ENCODE measurements at places on chromosomes 6 and 20.

GRCh38 chr6:81748994-81749393 lies 3.5 kb downstream of the TENT5A start:
- no peak for DNase-seq

DNA sequence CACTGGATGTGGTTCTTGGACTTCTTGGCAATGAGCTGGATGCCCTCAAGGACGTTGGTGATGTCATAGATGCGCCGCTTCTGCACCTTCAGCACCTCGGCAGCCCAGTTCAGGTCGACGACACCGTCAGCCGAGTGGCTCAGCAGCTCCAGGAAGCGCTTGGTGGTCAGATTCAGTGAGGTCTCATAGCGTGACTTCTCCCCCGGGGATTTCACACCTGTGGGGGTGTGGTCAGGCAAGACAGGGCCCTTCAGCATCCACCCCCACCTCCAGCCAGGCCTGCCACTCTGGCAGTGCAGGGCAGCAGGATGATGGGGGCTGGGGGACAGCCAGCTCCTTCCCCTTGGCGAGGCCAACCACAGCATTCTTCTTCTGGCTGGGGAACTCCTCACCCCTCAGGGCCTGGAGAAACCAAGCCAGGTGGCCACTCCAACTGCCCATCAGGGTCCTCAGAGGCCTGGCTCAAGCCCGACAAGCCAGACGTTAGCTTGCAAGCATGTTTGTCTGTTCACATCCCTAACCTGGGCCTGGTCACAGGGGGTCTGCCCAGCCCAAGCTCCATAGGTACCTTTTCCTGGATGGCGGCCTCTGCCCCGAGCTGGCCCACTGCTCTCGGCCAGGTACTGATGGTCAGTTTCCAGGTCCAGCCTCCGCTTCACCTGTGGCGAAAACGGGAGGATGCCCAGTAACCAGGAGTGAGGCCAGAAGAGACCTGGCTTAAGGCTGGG lies 5.7 kb upstream of the NECAB3 start:
- DNase-seq = no peak

GRCh38 chr6:21902628-21903169 lies 309.1 kb downstream of the SOX4 start:
- no peak for DNase-seq

DNA sequence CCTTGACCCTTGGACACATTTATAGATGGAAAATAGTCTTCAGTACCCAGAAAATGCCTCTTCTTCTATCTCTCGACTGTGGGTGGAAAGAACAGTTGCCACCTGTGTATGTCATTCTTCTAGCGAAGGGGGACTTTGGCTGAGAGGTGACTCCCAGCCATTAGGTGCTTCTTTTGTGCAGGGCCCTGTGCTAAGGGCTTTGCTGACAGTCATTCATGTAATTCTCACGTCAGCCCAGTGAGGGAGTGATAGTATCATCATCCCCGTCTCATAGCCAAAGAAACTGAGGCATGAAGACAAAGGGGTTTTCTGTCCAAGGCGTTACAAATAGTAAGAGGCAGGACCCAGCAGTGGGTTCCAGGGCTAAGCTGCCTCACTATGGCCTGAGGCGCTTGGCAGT lies 160.8 kb downstream of the SCML4 start:
- DNase-seq = no peak

DNA sequence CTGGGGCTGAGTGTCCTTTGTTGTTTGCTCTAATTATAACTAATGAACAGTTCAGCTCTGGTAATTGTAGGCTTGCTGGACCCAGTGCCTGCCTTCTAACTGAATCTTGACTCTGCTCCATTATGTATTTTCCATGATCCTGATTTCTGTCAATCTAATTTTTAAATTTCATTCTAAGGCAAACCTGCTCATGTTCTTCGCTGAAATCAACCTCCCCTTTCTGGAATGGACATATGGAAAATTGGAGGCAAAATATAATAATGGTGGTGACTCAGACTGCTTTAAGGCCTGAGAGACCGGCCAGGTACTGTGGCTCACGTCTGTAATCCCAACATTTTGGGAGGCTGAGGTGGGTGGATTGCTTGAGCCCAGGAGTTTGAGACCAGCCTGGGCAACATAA lies 182.7 kb upstream of the AKAP12 start:
- no peak for DNase-seq

GRCh38 chr6:21457647-21458046 lies 135.9 kb upstream of the SOX4 start:
- no peak for DNase-seq

DNA sequence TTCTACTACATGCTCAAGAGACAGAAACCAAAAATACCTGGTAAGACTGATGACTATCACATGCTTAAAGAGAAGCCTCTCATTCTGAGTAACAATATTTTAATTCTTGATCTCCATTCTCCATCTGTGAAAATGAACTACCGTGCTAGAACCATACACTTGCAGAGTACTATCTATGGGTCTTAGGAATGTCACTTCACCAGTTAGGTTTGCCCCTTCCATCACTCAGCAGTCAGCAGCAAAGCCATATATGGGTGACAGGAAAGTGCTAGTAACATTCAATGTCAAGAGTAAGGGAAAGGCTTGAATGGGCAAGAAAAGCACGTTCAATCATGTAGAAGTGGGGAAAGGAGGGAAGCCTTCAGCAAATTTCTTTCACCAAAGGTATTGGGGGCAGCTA lies 2.3 kb downstream of the DNAAF9 start:
- no peak for DNase-seq
